NCI-H526 treated with DMSO at 0.1 percent for 48 hours (cell line): ENCODE measurements at places on chromosomes 6 and 20.

GRCh38 chr6:154894902-154895301, 100.2 kb upstream of the TIAM2 start:
- DNase-seq: no peak

- no peak for DNase-seq
Observed at GRCh38 chr6:1463275-1463674, 73.9 kb downstream of the FOXF2 start.

- no peak for DNase-seq
Observed at GRCh38 chr6:74753883-74754600, 451.8 kb downstream of the COL12A1 start.

- DNase-seq: no peak
Observed at GRCh38 chr6:69847492-69847788, 18.9 kb upstream of the COL19A1 start.

DNA sequence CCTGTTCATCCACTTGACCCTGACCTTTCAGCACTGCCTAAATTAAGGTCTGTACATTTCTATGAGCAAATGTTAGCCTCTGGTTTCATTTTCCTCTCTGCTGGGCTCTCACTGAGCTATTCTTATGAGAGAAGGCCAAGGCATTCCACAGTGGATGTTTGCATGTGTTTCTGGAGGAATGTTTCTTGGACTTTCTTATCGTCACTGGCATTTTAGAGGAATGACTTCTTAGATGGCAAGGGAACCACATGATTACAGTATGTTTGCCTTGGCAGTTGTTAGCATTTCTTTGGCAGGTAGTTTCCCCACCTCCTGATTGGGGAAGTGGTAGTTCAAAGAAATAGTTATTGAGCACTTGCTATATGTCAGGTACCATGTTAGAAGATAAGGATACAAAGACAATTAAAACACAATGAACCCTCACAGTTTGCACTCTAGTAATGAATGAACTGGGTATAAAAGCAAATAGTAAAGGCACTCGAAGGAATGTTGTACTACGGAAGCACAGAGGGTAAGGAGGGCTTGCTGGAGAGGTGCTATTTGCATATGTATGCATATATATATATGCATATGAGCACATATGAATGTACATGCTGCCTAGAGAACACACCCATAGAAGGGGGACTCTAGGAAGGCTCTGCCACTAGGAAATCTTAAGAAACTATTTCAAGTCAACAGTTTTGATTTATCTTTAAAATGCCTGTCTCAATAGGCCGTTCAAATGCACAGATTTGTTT, 307.4 kb downstream of the EYA4 start:
- DNase-seq: peak; percentile 7

GRCh38 chr20:53130795-53131194, 158.6 kb downstream of the TSHZ2 start:
- DNase-seq: no peak

DNA sequence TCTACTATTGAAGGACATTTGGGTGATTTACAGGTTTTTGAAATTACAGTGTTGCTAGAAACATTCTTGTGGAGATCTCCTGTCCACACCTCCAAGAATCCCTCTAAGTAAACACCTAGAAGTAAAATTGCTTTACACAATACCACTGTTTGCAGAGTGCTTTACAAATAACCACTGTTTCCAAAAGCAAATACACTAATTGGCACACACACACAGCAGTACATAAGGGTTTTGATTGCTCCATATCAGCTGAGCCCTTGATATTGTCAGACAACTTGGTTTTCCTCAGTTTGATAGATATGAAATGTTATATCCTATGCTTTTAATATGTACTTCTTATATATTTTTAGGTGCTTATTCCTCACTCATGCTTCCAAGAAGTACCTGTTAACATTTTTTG, 6.3 kb downstream of the HMGN4 start:
- no peak for DNase-seq

- no peak for DNase-seq
Observed at GRCh38 chr6:28442586-28442985, 705 bp downstream of the ZSCAN23 start.

DNA sequence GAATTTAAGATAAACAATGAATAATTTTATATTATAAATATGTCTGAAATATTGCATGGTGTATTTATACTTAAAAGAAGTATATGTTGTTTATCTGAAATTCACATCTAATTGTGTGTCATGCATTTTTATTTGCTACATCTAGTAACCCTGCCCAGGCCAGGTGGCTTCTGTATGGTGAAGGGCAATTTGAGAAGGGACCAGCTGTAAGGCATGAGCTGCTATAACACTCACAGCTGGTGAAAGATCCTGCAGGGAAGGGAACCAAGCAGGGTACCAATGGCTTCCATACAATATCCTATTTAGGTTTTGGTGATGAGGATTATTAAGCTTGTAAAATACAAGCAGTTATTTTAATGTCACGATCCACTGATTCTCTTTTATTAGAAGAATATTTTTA, 921.8 kb upstream of the GJE1 start:
- DNase-seq: no peak

GRCh38 chr6:107716688-107717089, 107.4 kb downstream of the SCML4 start:
- DNase-seq: no peak

- DNase-seq: no peak
Observed at GRCh38 chr6:45483021-45483420, 105.3 kb upstream of the SUPT3H start.

DNA sequence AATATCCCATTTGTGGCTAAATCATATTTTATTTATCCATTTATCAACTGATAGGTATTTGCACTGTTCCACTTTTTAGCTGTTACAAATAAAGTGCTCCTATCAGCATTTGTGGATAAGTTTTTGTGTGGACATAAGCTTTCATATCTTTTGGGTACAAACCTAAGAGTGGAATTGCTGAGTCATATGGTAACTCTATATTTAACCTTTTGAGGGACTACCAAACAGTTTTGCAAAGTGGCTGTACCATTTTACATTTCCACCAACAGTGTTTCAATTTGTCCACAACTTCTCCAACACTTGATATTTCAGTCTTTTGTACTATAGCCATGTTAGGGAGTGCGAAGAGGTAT, 23.6 kb upstream of the ECHDC1 start:
- DNase-seq: no peak

DNA sequence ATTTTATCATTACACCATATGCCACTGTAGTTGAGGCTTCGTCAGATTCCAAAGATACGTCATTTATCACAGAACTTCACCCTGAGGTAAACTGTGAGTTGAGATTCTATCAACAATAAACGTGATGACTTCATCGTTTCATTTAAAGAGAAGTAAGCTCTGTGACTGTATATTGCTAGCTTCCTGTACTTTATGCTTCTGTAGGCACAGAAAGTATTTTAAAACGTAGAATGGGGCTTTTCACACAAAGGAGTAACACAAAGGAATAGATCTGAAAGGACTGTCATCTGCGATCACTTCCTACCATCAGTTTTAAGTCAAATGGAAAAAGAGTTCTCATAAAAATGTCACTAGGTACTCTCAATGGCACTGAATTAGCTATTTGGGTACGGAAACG, 234.4 kb upstream of the MCHR2 start:
- DNase-seq: no peak

- peak; percentile 37 for DNase-seq
Observed at GRCh38 chr6:111871725-111872400, 1.4 kb downstream of the FYN start.

DNA sequence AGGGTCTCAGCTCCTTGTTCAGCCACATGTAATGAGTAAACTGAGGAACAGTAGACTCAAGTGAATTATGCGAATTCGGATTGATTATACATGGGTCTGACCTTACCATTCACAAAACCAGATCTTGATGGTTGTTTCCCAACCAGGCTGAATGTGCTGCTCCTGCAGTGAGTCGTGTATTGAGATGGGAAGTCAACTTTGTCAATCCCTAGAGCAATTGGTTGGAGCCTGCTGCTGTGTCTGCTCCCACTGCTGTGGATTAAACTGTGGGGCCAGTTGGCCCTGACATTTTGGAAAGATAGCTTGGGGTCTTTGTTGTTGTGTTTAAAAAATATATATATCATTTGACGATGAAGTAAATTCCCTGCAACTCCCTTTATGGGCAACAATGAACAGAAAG, 23.9 kb downstream of the FAM50B start:
- no peak for DNase-seq

- no peak for DNase-seq
Observed at GRCh38 chr6:136767570-136768309, 24.5 kb downstream of the MAP3K5 start.

- no peak for DNase-seq
Observed at GRCh38 chr20:24535941-24536730, 66.7 kb downstream of the SYNDIG1 start.

GRCh38 chr20:32418376-32418775, 60.2 kb downstream of the ASXL1 start:
- DNase-seq: no peak

GRCh38 chr6:149340200-149340599, 22.7 kb downstream of the TAB2 start:
- no peak for DNase-seq

GRCh38 chr6:36929152-36929551, 25.4 kb upstream of the PI16 start:
- DNase-seq: no peak

GRCh38 chr6:82251942-82252341, 4.4 kb upstream of the IBTK start:
- DNase-seq: peak; percentile 20

GRCh38 chr6:4937414-4937813, 66.4 kb downstream of the RPP40 start:
- DNase-seq: no peak

DNA sequence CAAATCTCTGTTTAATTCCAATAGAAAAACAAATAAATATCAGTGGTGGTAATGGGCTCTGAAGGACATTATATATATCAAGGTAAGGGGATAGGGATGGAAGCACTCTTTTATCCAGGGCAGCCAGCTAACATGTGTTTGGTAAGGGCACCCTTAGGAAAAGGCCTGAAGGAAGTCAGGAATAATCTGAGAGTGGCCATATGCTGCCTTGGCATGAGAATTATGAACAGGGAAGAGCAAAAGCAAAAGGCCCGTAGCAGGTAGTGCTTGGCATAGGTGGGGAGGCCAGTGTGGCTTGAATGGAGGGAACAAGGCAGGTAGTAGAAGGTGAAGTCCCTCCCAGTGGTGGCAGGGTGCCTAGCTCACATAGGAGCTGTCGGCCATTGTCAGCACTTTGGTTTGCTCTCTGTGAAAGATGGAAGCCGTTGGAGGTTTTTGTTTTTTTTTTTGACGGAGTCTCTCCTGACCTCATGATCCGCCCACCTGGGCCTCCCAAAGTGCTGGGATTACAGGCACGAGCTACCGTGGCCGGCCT, 39.6 kb upstream of the CSE1L start:
- no peak for DNase-seq

DNA sequence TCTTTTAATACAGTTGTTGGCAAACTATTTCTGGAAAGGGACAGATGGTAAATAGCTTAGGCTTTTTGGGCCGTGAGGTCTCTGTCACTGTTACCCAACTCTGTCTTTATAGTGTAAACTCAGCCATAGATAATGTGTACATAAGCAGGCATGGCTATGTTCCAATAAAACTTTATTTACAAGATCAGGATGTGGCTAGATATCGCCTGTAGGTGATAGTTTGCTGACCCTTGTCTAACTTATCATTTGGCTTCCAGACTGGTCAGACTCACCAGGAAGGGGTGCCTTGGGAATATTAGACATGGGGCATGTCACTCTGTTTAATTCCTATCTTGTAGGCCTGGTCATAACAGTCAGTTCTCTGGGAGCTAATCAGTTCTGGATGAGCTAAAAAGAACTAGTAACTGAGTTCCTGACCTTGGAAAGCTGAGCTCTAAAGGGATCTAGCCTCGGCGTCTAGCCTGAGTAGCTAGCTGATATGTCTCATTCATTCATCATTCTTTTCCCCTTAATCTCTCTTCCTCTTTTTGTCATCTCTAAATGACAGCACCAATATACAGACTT, 163.6 kb downstream of the SLC16A10 start:
- DNase-seq: no peak
